ENCODE measurements at places on chromosomes 6 and 20.

DNA sequence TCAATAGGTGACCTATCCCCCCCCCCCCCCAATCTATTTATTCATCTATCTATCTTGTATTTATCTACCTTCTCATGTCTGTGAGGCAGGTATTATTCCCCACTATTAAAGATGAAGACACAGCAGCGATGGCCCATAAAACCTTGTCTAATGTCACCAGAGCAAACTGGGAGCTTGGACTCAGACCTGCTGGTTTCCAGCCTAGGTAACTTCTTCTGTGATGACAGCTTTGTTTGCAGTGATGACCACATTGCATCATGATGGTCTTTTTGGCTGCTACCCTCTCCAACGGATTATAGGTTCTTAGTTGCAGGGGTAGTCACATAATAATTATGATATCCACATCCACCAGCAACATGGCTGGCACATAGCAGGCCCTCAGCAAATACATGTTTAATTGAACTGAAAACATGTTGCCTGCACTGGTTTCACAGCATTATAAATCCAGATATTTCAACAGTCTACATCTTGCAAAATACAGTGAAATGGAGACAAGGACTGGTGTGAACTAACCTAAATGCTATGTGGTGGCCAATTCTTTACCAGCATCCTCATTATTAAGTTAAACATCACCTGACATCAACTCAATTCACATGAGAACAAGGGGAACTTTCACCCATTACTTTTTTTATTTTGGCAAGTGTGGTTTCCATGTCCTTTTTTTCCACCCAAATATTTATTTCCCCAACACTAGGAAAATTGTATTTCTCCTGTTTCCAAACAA lies 712.5 kb upstream of the NRSN1 start:
- DNase-seq, result no peak

GRCh38 chr6:1070085-1070521 lies 241.8 kb upstream of the FOXQ1 start:
- no peak for DNase-seq

GRCh38 chr6:142846883-142847287 lies 98.1 kb downstream of the HIVEP2 start:
- peak; percentile 85 for DNase-seq

- DNase-seq, result peak; percentile 86
Measured at GRCh38 chr6:35302604-35303241, 5.1 kb downstream of the DEF6 start.

DNA sequence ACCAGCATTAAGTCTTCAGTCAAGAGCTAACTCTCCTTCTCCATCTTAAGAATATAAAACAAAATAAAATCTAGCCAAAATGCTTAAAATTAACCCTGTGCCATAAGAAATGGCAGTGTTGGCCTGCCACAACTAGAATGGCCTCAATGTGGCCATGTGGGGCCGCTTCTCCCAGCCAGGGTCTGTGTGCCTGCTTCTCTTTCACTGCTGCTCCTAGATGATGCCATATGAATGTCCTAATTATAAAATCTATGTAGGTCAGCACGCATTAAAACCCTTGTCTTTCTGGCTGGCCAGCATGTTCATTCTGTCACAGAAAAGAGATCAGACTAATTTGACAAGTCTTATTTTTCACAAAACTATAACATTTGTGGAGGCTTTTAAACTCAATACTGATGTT lies 102.6 kb downstream of the C6orf118 start:
- no peak for DNase-seq

GRCh38 chr20:58982406-58983114 lies 1.5 kb downstream of the NELFCD start:
- DNase-seq, result no peak

GRCh38 chr20:63438121-63438520 lies 34.3 kb downstream of the KCNQ2 start:
- no peak for DNase-seq

DNA sequence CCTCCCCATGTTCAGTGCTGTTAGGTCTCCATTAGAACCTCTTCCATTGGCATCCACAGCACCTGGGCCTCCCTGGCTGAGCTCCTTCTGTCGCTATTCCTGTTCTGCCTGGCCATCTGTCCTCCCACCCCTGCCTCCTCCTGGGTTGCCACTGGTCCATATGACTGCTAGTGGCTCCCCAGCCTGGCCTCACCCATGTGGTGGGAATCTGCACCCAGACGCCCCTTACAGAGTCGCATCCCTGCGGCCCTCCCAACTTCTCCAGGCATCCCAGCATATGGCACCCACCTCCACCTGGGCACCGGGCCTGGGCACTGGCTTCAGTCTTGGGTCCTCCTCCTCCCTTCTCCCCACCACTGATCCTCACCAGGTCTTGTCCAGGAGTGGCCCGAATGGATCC lies 7.7 kb downstream of the CDC25B start:
- DNase-seq, result no peak

DNA sequence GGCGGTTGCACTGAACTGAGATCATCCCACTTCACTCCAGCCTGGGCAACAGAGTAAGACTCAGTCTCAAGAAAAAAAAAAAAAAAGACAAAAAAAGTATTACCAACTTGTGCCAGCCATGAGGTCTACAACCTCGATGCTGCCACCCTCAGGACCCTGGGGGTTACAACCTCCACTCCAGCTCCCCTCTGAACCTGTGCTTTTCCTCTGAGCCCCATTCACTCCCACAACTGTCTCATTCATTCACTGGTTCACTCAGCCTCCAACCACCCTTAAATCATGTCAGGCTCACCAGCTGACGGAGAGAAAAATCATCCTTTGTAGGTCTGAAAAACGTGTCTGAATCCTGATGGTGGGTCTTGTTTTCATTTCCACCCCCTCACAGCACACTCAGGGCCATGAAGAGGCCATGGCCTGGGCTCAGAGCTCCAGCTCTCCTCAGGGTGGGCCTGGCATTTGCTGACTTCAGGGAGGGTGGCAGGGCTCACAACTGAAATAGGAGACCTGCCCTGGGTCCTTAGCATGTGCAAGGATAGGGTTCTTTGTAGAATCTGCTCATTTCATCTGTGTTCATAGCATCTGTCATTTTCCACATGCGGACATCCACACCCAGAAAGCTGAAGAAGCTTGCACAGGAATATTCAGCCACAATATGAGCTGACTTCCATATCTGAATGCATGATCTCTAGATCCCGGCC lies 1.9 kb upstream of the ULBP1 start:
- DNase-seq, result no peak

DNA sequence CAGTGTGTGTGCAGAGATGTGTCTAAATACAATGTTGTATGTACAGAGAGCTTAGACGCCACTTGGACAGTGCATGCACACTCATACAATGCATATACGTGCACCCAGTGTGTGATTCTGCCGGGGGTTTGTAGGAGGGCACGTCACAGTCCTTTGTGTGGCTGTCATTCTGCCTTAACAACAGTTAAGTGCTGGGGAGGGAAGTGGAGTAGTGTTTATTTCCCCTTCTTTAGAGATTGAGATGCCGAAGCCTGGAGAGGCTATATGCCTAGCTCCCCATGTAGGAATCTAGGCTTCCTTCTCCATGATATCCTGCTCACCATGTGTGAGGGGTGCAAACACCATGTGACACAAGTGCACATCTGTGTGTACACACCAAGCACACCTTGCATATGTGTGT lies 38.2 kb downstream of the MDFI start:
- DNase-seq, result peak; percentile 22

- DNase-seq, result peak; percentile 47
Measured at GRCh38 chr6:14705841-14706377, 540.0 kb upstream of the JARID2 start.

DNA sequence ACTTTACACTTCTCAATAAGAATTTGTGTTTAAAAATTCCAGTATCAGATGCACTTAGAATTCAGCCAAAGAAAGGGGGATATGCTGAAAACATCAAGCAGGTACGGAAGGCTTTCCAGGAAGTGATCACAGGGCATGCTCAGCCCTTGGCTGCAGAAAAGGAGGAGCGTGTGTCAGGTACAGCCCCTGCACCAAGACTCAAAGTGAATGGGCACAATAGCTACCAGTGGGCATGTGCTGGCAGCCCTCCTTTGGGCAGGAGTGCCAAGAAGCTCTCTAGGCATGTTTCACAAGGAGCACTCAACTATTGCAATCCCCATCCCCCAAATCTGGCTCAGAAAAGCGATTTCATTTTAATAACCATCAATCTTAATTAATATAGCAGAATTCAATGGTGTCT lies 298.8 kb downstream of the GMDS start:
- no peak for DNase-seq

GRCh38 chr20:63947638-63948456 lies 8.4 kb downstream of the UCKL1 start:
- DNase-seq, result no peak

- peak; percentile 18 for DNase-seq
Measured at GRCh38 chr6:140321891-140322290, 947.4 kb upstream of the CITED2 start.

- DNase-seq, result no peak
Measured at GRCh38 chr6:45691426-45691825, 313.7 kb upstream of the SUPT3H start.

DNA sequence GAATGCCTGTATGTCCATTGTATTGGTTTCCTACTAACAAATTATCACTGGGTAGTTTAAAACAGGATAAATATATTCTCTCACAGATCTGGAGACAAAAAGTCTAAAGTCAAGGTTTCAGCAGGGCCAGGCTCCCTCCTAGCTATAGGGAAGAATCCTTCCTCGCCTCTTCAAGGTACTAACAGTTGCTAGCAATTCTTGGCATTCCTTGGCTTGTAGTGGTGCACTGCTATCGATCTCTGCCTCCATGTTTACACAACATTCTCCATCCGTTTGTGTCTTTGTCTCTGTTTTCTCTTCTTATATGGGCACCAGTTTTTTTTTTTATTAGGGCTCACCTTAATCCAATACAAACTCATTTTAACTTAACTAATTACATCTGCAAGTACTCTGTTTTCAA lies 48.9 kb downstream of the OR2B6 start:
- no peak for DNase-seq

DNA sequence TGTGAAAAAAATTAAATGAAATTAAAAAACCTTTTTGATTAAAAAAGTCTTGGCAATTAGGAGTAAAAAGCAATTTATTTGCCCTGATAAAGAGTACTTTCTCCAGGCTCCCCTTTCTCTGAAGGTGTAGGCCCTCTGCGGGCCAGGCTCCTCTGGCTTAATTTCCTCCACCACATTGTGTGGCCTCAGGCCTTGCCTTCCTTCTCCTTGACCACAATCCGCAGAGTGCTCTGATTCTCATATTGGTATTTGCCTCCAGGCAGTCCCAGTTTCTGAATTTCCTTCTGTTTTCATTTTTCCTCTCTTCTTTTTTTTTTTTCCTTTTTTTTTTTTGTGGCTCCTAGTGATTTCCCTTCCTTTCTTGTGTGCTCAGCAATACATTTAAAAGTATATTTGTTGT lies 96.4 kb downstream of the AIG1 start:
- no peak for DNase-seq

- DNase-seq, result no peak
Measured at GRCh38 chr20:51377132-51377531, 165.4 kb downstream of the NFATC2 start.

DNA sequence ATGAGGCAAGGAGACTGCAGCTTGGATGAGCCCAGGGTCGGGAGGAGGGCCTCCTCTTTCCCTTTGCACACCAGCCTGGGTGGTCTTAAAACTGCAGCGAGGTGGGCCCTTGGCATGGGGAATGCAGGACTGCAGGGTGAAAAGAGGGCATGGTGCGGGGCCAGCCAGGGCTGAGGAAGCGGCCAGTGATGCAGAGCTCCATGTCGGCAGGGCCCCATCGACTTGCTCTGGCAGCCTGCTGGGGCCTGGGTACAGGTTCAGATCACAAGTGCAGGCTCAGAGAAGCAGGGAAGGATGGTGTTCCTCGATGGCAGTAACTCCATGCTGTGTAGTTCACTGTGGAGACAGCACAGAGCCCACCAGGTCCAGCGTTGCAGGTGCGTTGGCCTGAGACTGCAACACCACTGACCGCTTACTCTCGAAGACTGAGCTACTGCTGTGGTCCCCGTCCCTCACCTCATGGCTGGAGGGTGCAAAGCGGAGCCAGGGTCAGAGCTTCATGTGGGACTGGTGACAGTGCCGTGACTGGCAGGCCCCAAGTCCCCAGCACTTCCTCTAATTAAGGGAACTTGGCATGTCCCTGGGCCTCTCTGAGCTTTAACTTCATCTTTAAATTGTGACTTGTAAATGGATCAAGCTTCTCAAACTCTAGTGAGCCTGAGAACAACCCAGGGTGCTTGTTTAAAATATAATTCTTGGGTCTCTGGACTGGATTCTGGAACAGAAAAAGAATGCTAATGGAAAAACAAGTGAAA lies 223.2 kb downstream of the SYNDIG1 start:
- no peak for DNase-seq

DNA sequence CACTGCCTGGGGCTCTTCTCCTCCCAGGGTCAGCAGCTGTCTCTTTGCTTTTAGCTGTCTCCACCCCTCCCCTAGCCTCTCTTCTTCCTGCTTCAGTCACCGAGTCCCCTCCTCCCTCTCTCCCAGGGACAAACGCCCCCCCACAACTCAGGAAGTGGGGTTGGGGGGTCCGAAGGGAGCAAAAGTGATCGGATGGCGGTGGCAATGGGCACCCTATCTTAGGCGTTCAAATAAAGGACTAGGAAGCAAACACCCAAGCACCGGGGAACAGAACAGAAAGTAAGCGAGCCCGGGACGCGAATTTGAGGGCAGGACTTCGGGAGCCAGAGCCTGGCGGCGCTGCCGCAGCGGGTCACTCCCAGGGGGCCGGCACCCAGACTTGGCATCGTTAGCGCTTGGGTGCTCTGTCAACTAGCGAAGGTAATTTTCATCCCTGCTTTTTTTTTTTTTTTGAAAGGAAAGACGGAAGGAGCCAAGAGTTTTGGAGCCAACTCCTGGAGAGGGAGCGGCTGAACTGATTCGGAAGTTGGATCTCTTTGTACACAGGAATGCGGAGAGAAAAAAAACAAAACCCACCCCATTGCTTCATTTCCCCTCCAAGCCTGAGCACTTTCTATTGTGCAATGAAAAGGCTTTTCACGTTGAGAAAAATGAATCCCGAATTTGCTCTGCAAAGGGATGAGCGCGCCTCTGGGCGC lies 815 bp upstream of the ITPR3 start:
- DNase-seq, result peak; percentile 51

- no peak for DNase-seq
Measured at GRCh38 chr6:3759646-3760232, 8.2 kb upstream of the PXDC1 start.

All from suppressor macrophage treated with lipopolysaccharide for 4 hours (primary cell).